GM23338 (cell line): ENCODE measurements at places on chromosomes 3 and 15.

- no peak for DNase-seq
Observed at GRCh38 chr3:4758957-4759656, 220.1 kb upstream of the BHLHE40 start.

GRCh38 chr15:99708563-99708962 is 24.7 kb downstream of the LYSMD4 start:
- DNase-seq, result no peak

GRCh38 chr3:56051052-56051451 is 417.2 kb downstream of the ERC2 start:
- DNase-seq, result no peak

GRCh38 chr3:15310491-15311370 is 21.7 kb downstream of the SH3BP5 start:
- DNase-seq, result peak; percentile 36

- DNase-seq, result no peak
Observed at GRCh38 chr15:69156736-69157381, 3.6 kb upstream of the GLCE start.

DNA sequence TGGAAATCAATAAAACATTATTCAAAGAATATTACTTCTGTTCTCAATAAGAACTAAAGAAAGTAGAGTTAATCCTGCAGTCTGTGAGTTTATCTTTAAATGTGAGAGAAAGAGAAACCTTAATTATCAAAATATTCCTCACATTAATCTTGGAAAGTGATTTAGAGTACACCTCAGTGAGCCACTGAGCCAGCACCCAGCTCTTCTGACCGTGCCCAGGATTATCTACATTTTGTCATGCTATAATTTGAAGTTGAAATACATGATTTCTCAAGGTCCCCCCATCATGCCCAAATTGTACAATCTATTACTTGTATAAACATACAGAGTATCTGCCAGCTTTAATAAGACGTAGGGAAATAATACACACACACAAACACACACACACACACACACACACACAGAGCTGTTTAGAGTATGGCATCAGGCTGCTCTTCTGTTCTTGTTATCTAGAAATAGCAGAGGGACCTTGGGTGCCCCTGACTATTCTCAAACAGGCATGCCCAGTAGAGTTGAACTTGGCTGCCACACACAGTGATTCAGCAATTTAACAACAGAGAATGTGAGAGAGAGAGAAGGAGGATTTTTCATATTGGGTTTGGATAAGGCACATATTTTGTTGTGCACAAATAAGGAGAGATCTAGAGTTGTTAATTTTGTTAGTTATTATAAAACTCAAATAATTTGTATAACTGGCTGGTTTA is 74.4 kb downstream of the P2RY1 start:
- no peak for DNase-seq

DNA sequence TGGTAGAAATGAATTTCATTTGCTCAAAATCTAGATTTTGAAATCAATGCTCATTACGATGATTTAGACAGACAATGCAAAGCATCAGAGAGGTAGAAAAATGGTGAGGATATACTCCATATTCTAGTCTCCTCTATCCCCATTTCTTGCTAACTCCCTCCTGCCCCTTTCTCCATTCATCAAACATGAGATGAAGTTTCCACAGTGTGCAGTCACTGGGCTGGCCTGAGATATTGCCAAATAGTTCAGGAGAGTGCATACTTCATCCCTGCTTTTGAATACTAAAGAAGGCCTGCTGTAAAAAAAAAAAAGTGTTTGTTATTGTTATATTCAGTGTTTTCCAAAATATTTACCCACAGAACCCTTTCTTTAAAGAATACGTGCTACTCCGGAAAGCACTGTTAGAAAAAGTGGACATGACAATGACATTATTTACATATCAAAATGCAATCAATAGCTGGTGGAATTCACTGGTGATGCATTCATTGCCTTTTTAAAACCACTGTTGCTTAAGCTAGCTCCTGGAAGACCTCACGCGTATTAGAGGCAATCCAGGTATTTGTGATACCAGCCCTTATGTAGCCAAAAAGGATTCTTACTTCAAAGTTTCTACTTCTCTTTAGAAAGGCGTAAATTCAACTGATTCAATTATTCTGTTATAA is 247.6 kb upstream of the SOX2 start:
- peak; percentile 22 for DNase-seq

DNA sequence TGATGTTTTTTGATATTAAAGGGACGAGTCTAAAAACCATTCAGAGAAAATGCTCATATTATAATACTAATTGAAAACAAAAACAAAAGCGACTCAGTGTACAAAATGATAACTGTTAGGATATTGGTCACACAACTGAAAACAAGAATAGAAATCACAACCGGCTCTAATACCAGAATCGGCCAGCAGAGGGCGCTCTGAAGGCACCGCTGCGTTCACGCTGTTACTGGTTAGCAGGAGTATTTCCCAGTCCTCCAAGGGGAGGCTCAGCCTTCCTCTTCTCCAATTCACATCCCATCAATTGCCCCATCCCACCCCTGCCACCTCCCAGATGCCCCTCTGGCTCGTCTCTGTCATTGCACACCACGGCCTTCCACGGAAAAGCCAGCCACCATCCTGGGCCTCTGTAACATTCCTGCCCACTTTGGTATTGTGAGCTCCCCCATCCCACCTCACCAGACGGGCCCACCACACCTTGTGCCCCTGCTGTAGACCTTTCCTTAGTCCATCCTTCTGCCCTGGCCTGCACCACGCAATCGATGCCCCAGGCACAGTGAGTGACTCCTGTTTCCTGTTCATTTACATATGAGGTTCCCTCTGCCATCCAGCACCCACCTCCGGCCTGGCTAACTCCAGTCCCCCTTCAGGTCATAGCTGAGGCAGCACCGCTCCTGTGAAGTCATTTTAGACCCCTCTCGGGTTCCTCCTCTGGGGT is 8.5 kb downstream of the FAM107A start:
- DNase-seq, result peak; percentile 81

- no peak for DNase-seq
Observed at GRCh38 chr3:31234145-31234544, 298.6 kb upstream of the STT3B start.

DNA sequence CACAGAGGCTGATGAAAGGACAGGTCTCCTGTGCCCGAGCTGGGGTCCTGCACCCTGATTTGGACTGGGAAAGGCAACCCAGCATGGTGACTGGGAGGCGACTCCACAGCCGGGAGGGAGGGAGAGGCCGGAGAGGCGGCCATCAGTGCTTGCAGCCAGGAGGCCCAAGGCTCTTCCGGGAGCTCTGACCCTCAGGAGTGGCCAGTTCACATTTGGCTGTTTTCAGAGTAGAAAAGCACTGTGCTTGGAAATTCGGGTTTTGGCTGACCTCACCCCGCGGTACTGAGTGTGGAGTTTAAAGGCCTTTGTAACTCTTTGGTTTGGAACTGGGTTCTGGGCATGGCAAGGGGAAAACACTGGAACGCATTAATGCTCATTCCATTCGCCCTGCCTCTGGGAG is 31.9 kb downstream of the SMAD6 start:
- no peak for DNase-seq

DNA sequence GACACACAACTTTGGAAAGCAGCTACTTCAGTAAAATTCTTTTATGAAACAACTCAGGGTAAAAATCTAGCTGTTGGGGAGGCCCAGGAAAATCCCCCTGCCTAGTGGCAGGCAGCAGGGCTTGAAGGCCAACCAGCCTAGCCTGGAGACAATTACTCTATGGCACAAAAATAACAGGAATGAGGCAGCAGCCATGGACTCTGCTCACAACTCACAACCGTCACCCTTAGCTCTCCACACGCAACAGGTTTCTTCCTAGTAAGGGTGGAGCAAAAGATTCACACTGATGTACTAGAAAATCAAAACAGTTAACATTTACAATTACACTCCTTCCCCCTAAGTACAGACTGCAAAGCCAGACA is 530 bp upstream of the FBXL22 start:
- DNase-seq, result no peak

GRCh38 chr3:176009256-176009655 is 1150.1 kb downstream of the NAALADL2 start:
- no peak for DNase-seq

DNA sequence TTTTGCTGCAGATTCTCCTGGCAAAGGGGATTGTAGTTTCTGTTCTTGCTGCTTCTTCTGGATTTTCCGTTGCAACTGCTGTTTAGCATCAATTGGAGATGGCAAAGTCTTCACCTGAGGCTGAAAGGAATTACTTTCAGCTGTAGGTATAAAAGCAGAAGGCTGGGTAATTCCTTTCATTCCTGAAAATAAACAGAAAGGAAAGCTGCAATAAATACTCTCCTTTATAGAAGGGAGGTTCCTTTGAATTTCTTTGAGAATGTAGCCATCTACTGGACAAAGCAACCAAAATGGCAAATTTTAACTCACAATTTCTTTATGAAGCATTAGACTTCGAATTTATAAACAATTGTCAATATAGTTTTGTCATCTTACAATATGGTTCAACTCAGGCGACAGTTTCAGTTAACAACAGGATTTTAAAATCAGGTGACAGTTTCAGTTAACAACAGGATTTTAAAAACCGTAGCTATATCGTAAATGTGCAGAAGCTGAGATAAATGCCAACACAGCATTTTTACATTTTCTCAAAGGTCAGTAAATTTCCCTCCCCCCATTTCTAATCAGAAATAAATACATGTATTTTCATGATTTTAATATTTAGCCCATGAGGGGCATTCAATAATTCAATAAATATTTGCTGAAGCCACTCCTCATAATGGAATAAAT is 104.9 kb upstream of the NEDD4 start:
- DNase-seq, result no peak

- DNase-seq, result no peak
Observed at GRCh38 chr3:67635806-67636205, 18.6 kb downstream of the SUCLG2 start.

- DNase-seq, result no peak
Observed at GRCh38 chr3:14042680-14043079, 82.0 kb downstream of the CHCHD4 start.

DNA sequence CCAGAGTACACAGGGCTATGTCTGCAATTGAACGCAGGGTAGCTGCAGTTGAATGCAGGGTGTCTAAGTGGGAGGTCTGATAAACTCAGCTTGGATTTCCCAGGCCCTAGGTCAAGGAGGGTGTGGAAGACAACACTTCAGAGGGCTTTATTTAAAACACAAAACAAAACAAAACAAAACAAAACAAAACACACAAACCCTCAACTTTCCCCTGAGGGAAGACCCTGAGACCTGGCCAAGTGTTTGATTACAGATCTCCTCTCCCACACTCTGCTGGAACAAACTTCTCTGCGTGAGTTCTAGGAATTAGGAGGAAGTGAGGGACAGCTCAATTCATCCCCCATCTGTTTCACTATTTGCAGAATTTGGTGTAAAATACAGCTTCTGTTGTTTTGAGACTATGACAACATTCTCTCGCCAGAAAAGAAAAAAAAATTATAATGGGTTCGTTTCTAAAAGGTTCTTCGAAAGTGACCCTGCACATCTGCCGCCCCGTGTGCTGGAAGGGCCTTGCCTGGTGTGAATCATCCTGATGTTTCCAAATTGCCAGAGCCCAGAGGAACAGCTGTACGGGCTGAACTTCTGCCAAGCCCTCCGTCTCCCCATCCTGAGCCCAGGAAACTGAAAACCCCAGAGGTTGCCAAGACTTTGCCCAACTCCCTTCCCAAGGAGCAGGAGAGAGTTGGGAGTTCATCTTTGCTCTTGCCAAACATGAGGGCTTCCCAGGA is 73.3 kb upstream of the RAD18 start:
- no peak for DNase-seq

DNA sequence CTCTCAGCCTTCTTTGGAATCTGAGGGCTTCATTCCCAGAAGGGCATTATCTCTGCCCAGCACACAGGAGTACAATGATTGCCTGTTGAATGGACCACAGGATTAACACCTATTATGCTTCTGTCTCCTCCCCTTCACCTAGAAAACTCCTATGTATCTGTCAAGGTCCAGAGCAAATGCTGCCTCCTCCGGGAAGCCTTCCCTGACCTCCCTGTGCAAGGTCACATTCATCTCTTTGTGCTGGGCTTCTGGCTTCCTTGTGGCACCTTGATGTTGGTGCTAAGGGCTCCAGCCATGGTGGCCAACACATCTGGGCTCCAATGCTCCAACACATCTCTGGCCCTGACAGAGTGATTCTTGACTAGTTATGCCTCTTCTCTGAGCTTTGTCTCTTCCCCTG is 49.9 kb upstream of the ATP2B2 start:
- no peak for DNase-seq

DNA sequence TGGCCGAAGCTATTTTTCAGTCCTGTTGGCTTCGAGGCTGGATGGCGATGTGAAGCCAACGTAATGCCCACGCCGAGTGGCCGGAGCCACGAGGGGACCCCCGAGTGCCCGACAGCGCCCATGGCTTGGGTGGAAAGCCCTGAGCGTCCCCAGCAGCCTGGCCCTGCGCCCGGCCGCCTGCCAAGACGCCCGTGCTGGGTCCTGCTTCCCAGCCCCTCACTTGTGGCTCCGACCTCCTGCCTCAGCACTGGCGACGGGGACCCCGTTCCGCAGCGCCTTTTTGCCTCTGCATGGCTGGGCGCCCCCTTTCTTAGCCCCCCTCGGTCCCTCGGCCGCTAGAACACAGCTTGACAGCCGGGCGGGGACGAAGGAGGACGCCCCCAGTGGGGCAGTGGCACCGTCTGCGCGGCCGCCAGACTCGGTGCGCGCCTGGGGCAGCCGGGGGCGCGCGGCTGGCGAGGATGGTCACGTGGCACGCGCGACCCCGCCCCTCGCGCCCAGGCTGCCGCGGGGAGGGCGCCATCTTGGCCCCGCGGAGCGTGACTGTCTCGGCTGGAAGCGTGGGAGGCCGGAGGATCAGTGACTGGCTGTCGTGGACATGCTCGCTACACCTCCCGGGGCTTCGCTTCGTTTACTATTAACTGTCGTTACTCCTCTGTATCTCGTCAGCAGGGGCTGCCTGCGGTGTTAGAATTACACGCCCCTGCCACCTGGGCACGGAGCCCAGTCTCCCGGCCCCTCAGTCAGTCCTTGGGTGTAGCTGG is 626 bp upstream of the GPR176 start:
- DNase-seq, result peak; percentile 82

GRCh38 chr3:124621498-124621897 is 108.8 kb upstream of the UMPS start:
- DNase-seq, result no peak

DNA sequence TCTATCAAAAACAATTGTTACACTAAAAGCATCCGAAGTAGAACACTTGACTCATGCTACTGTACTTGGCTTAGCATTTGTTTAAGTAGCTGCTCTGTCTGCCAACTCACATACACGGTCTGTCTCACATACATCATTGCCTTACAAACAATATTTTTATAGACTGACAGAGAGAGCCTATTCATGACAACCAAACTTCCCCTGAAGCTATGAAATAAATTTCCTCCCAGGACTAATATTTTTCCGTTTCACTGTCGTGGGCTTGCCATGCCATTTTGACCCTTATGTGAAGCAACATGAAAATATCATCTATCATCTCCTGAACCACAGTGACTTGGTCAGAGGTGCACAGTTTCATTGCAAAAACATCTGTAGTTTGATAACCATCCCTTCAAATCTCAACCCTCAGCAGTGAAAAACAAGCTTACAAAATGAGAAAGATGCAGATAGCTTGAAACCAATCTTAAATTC is 66.5 kb upstream of the PYGO1 start:
- DNase-seq, result no peak

- DNase-seq, result no peak
Observed at GRCh38 chr3:131388490-131388799, 6.9 kb downstream of the NUDT16 start.
